Breast epithelium (tissue), 4 donors: ENCODE measurements at places on chromosomes 7 and 10.
A peak's percentile ranks its signal among the peaks of the same experiment; 100 is the strongest.

GRCh38 chr7:151461942-151462230 is 21.9 kb upstream of the CRYGN start:
- DNase-seq: no peak

DNA sequence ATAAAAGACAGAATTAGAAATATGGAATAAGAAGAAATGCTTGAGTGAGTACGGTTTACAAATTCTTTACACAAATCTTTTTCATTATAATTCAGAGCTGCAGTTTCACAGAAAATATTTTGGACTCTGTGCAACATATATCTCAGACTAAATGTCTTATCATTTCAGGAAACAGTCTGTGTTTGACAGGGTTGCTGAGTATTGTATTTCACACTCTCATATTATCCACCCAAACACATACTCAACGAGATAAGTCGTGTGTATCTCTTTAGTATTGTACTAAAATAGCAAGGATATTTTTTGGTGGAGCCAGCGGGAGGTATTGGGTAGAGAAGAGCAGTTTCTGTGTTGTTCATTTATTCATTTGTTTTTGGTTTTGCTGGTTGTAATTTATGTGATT is 39.0 kb upstream of the SLC39A12 start:
- DNase-seq: no peak

DNA sequence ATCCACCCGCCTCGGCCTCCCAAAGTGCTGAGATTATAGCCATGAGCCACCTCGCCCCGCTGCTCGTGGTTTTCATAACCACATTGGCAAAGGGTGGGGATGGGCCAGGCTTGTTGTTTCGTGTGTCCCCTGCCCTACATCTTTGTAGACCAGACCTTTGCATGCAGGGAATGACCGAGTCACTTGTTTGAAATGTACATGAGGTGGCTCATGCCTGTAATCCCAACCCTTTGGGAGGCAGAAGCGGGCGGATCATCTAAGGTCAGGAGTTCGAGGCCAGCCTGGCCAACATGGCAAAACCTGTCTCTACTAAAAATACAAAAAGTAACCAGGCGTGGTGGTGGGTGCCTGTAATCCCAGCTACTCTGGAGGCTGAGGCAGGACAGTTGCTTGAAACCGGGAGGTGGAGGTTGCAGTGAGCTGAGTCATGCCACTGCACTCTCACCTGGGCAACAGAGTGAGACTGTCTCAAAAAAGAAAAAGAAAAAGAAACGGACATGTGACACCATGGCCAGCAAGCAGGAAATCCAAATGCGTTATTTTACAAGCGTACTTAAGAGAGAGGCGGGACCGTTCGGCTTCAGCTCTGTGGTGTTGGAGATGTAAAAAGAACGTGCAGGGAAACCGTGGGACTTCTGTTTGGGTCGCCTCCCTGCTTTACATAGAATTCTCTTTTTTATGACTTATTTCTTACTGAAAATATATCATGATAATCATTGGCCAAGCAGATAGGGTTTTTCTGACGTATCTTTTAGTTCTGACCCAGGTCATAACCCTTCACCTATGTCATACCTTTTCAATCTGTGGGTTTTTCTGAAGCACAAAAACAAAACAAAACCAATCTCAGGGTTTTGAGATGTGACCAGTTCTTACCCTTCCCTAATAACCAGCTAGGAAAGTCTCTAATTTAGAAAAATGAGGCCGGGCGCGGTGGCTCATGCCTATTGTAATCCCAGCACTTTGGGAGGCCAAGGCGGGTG is 45.1 kb downstream of the WIPI2 start:
- DNase-seq: no peak

DNA sequence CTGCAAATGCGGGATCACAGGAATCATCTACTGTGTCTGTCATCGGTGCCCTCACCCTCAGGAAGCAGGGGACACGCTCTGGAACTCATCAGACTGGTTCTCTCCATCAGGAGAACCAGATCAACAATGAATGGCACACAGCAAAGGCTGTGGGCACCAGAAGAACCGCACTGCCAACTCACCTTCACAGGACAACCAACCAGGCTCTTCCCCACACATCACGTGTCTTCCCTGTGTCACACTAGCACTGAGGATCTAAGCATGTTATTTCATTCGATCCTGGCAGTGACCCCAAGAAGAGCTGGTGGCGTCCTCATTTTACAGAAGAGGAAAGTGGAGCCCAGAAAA is 106.1 kb downstream of the TNS3 start:
- no peak for DNase-seq

GRCh38 chr7:70504254-70504653 is 627.7 kb upstream of the GALNT17 start:
- DNase-seq: no peak

DNA sequence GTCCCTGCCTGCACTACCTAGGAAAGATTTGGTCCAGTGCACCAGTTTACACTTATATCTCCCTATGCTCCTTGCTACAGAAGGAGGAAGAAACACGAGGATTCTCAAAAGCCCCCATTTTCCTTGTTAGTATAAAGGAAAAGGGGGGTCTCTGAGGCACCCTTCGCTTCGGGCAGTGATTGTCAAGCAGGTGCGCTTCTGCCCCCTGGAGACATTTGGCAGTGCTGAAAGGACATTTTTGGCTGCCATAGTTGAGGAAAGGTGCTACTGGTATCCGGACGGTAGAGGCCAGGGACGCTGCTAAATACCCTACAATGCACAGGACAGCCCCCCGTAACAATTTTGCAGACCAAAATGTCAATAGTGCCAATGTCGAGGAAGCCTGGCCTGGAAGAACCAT is 193.7 kb downstream of the GFRA1 start:
- DNase-seq: no peak

- no peak for DNase-seq
These were observed 29.6 kb upstream of the TMEM213 start for GRCh38 chr7:138768241-138768640.

DNA sequence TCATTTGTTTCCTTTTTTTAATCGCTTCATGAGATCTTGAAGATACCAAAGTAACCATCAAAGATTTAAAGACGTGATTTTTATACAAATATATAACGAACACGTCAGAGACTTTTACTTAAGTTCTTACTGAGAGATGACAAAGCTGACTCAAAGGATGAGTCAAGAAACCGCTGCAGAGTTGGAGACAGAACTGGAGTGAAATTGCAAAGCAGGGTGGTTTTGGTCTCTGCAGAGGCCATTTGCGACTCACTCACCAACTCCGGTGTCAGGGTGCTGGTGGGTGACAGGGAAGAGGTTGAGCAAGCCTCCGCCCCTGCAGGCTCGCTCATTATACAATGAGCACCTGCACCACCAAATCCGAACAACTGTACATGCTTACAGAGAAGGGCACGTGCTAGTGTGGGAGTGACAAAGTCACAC is 75.2 kb downstream of the DNAJB6 start:
- DNase-seq: no peak

GRCh38 chr10:1611936-1612550 is 125.3 kb downstream of the ADARB2 start:
- no peak for DNase-seq

DNA sequence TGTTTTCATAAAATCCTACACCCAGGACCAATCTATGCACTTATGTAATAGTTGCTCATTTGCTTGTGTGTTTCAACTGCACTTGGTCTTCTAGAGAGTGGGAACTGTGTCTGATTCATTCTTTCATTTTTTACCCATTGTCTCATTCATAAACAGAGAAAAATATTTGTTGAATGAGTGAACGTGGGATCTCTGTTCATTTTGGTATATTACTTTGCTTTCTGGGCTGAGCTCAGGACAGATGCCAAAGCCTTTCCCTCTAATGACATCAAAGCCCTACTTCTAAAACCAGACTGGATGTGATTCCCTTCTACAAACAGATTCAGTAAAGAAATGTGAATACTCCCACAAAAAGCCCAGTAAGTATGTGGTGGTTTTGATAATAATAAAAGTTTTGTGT is 145.2 kb downstream of the ST7 start:
- no peak for DNase-seq

DNA sequence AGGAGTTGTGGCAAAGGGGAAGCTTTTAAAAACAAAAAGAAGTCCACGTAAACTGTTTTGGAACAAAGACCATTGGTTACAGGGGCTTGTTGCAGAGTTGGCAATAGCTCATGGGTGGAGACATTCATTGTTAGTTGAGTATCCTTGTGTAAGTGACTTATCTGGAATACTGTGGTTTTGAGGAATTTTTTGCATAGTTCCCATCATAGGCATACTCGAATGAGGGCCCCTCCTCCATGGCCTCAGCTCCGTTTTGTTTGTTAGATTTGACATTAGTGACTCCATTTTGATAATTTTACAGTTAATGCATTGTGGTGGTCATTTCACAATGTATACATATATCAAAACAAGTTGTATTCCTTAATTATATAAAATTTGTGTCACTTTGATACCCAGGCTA is 12.8 kb upstream of the SMKR1 start:
- DNase-seq: no peak

GRCh38 chr10:124125305-124126116 is 32.1 kb upstream of the CHST15 start:
- DNase-seq: no peak

DNA sequence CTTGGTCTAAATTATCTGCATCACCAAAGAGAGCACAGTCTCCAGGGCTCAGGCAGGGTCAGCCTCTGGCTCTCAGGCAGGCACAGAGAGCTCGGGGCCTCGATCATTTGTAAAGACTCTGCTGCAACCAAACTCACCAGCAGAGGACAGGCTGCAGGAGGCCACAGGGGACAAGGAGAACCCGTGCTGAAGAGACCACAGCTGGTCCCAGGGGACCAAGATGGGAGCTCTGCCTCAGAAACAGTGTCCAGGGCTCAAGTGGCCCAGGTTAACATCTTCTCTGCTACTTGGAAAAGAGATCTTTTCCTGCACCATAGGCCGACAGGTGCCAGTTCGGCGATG is 543.2 kb downstream of the PTPRN2 start:
- DNase-seq: peak; percentile 24

DNA sequence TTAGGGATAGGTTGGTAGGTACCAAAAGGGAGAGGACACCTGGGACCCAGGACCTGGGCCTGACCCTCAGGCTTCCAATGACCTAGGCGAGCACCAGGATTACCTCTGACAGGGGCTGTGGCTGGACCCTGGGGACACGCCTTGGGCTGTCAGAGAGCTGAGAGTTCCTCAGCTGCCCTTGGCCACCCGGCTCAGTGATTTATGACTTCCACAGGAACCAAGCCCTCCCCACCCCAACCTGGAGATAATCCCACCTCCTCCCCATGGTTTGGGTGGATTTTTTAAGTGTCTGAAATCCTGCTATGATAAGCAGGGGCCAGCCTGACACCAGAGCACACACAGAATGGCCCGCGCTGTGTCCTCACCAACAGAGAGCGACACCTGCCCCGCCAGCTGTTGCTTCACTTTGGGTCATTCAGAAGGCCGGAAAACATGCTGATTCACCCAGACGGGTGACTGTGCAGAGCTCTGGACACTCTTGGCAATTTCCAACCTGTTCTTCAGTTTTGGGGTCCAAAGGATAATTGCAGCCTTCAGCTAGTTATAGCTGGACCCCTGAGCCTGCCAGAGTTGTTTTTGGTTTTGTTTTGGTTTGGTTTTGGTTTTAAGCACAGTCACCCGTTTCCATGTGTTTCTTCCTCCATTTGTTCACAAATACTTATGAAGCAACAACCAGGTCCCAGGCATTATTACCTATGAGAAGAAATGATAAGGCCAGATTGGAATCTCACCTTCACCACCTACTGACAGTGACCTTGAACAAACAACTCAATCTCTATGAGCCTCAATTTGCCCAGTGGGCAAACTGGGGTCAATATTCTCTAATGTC is 78.2 kb downstream of the RAB11FIP2 start:
- no peak for DNase-seq

DNA sequence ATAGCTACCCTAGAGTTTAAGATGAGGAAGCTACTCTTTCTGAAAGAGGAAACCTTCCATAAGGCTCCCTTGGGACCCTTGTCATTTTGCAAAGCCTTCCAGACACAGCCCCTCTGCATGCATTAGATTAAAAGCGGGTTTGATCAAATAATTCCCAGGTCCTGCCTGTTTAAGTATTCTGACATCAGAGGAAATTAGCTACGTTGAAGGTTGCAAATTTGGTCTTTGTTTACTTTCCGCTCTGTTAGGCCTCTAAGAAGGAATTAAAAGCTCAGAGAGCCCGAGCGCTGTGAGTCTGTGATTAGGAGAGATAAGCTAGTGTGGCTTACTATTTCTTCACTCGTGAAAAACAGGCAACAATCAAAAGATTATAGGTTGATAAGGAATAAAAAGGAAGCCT is 1.4 kb upstream of the THSD7A start:
- DNase-seq: no peak

GRCh38 chr7:99624484-99624883 is 7.7 kb downstream of the ZSCAN25 start:
- DNase-seq: no peak

GRCh38 chr7:138945821-138946220 is 35.4 kb downstream of the KIAA1549 start:
- no peak for DNase-seq

DNA sequence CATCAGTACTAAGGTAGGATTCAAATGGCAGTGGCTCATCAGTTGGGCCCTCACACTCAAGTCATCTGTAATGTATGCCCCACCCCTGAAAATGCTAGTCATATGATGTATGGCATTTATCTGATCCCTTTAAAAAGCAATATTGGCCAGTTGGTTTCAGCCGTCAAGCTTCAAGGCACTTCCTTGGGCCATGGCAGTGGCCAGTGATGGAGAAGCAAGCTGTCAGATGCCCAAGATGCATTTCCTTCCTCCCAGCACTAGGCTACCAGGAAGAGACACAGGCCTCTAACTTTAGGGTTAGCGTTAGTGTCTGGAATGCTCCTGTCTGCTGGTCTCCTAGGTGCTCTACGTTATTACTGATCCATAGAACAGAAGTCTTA is 64.1 kb downstream of the PIK3AP1 start:
- DNase-seq: no peak

DNA sequence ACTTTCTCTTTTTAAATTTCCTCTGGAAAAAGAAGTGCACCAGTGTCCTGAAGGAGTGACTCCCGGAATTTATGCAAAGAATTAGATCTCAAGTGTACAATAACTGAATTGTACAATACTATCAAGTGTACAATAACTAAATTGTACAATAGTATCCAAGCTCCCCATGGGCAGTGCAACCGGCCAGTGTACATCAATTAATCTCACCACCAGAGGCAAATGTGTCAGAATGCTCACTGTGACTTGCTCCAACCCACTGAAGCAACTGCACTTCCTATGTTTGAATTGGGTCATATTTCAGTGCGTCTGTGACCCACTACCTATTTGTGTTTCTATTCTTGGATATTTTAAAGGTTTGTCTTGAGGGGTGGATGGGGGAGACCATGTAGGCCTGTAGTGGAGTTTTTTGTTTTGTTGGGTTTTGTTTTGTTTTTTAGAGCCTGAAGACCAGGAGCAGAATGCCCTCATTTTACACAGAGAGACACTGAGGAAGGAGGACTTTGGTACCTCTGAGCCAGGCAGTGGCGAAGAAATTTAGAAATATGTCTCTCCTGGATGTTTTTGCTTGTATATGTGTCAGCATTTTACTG is 78.5 kb upstream of the CTTNBP2 start:
- DNase-seq: no peak

DNA sequence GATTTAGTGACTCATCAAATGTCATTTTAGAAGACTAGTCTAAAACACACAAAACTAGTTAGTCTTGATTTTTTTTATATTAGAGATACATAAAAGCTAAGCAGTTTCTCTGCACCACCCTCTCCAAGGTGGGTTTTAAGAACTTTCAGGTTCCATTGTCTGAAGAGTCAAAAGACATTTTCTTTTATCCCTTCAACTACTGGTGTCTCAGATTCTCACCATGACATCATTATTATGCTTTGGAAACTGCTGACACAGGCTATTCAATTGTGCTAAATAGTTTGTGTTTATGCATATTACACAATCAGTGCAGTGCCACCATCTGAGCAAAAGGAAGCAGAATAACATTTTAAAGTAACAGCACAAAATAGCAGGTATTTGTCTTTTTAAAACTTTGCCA is 52.2 kb downstream of the IGF2BP3 start:
- DNase-seq: no peak
